H1 (cell line): ENCODE measurements at places on chromosomes 6 and 20. TPM values are rescaled to one million over a fixed set of nuclear protein-coding genes. Genes with fewer than 3 reads are reported as not detected.

Gene ESR1
- total RNA-seq = 0.10 and 0.17 TPM in 2 replicates

Gene SAPCD1
- 3.4 and 5.9 TPM in 2 replicates for total RNA-seq

Gene TCP11
- not detected in 2 replicates for total RNA-seq

Gene MRPS10
- 32.0 and 33.6 TPM in 2 replicates for total RNA-seq

Gene SIGLEC1
- total RNA-seq = not detected in 2 replicates

Gene CAPN11
- total RNA-seq = 0.97 and 1.2 TPM in 2 replicates

DNA sequence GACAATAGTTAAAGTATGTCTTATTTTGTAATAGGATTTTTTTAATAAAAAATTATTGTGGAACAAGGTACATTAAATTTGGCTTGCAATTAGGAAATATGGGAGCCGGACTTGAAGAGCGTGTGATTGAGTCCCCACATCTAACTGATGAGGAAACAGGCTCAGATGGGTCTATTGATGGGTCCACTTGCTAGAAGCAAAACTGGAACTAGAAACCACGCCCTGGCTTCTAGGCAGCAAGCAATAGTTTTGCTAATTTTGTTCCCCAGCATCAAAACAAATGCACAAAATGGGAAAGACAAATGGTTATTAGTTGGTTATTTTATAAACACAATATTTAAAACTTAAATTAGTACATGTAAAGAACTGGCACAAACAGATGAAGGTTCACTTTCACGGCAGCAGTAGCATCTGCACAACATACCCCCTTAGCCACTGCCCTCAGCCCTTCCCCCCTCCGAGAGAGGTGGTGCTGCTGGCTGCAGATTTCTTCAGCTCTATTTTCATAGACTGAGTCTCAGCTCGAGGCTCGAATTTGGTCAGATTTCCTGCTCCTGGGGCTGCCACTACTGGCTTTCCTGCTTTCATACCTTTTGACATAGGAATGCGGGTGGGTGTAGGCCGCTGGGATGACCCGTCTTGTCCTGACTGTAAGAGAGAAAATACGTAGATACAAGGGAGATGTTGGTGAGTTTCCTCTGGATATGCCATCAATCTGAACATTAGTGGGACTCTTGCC is 23.8 kb upstream of the TMEM30A start:
- no peaks in the 10 kb centered on the region for H3K36me3 ChIP-seq
- no peak overlapping the region for H3K27ac ChIP-seq
- DNase-seq = no peak
- H3K4me1 ChIP-seq = 0 out of 2 replicates have a peak, but pooled peaks cover 5% of the 10 kb centered on the region

GRCh38 chr6:52840763-52841585 is at the start of gene GSTA5:
Gene GSTA5, minus strand, starts transcription at chr6:52840813.
- no peak within 1 kb of the TSS for H3K27ac ChIP-seq
- H3K4me3 ChIP-seq = no peak within 1 kb of the TSS
- H3K4me1 ChIP-seq = no peaks in the 10 kb centered on the region

DNA sequence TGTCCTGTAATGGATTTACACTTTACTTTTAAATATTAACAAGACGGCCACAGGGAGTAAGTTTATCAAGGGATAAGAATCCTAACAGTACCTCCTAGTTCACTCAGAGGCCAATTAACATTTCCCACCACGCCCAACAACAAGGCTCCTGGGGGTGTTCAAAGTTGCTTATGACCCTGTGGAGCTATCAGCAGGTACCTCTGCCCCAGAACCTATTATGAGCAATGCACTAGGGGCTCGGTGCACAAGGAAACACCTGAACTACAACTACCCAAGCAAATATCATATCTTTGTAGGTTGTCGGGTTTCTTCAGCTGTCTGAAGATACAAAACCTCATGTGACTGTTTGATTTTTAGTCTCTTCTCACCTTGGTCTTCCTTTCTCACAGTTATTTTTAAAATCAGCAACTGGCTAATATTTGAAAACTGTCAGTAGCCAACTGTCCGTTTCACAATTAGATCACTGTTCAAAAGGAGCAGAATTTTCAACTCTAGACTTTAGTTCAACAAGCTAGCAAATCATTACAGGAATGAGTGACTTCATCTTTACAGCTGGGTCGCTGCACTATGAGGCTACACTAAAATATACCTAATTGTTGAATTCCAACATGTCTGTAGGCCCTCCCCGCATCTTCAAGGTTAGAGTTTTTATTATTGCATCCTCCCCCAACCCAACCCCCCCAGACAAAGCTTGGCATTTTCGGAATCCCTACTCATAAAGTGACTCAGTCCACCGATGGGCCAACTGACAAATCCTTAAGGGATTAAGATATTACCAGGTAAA is 38.1 kb downstream of the B4GALT5 start:
- DNase-seq = no peak
- peaks cover 26% of the 10 kb centered on the region for H3K4me1 ChIP-seq
- H3K4me3 ChIP-seq = no peak overlapping the region
- no peaks in the 10 kb centered on the region for H3K27me3 ChIP-seq

DNA sequence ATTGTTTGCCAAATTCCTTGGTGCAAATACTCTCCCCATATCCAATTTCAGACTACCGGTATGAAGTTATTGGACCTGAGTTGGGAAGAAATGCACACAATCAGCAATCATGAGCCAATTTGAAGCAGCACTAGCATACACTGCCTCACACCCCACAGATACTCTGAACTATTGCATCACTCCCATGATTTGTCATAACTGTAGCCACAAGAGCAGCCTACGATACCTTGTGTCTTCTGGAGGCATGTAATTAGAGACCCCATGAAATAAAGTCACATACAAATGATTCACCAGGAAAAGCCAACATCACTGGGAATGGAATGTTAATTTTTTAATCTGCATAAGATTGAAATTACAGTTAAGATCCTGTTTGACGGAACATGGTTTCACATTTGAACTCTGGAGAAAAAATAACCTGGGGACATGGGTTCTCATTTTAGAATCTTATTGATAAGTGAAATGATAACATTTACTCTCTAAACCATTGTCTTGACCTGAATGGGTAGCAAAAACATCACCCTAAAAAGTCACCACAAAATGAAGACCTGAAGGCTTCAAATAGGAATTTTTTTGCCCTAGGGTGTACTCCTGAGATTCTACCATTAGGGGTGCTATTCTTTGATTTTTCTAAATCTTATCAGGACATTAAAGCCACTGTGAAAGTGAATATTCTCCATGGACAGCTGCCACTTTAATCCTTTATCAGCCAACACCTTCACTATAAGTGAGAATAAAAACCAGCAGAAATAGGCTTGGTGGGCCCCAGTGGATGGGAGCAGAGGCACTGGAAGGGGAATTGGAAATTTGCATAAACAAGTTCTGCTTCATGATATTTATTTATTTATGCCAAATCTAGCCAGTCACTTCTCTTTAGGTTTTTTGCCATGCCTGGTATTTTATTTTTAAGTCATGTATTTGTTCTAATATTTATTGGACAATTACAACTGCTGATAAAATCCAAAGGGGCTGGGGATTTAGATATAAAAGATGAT is 34.5 kb upstream of the HBS1L start:
- H3K36me3 ChIP-seq = no peaks in the 10 kb centered on the region
- no peak overlapping the region for H3K4me3 ChIP-seq
- no peak overlapping the region for H3K27ac ChIP-seq
- H3K4me1 ChIP-seq = no peaks in the 10 kb centered on the region; the same call in 1 of the 2 replicates
- no peak for DNase-seq

GRCh38 chr6:166010136-166010960 is 157.3 kb downstream of the TBXT start:
- H3K36me3 ChIP-seq = no peaks in the 10 kb centered on the region
- peaks cover 37% of the 10 kb centered on the region for H3K27me3 ChIP-seq
- no peak overlapping the region for H3K27ac ChIP-seq
- H3K4me3 ChIP-seq = no peak overlapping the region
- DNase-seq = no peak

- no peak for DNase-seq
- peaks cover 3% of the 10 kb centered on the region for H3K4me1 ChIP-seq
- no peaks in the 10 kb centered on the region for H3K27me3 ChIP-seq
- no peak overlapping the region for H3K27ac ChIP-seq
- no peak overlapping the region for H3K4me3 ChIP-seq
These were observed 86.8 kb upstream of the CCN6 start for GRCh38 chr6:111967131-111967530.

DNA sequence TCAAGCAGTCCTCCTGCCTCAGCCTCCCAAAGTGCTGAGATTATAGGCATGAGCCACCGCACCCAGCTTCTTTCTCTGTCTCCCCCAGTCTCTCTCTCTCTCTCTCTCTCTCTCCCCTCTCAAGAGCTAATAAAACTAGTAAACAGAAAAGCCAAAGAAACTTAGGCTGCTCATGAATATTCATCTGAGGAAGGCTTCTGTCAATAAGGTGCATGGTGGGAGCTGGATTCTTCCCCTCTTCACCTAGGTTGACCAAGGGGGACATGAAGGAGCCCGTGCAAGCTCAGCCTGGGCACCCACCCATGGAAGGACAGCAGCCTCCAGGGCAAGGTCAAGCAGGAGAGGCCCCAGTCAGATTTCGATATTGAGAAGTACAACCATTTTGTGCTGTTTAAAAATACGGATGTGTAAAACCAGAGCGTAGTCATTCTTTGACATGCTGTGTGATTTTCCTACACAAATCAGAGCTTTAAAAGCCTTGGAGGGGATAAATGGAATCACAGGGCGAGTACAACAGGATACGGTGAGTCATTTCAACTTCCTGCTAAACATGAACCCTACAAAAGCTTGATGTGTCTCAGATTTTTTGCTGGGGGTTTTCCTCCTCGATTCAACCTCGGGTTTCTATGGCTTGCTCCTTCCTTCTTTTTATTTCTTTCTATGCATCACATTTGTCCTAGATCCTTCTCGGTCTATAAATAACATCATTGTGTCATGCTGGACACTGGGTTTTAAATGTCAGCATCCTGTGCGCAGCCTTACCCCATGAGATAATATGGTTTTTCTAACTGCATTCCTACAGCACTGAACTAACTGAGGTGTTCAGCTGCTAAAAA is 368.9 kb upstream of the JARID2 start:
- peaks cover 9% of the 10 kb centered on the region; the same call in 1 of the 2 replicates for H3K4me1 ChIP-seq
- no peak overlapping the region for H3K4me3 ChIP-seq
- H3K27ac ChIP-seq = no peak overlapping the region
- no peaks in the 10 kb centered on the region for H3K36me3 ChIP-seq

DNA sequence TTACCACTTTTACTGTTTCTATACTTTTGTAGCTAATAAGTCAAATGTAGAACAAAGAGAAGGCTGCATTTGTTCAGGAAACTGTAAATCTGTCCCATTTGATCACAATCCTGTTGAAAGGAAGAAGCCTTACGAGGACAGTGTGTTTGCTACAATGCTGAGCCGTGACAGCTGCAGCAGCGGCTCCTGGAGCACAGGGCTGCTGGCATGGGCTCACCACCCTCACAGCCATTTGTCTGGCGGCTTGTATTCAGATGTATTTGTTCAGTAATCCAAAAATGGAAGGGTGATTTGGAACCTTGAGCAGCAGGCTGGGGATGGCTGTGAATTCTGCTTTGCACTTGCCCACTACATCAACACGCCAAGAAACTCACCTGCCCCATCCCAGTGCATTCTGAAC is 5.7 kb downstream of the TUBB2A start:
- peaks cover 38% of the 10 kb centered on the region for H3K36me3 ChIP-seq
- no peaks in the 10 kb centered on the region for H3K4me1 ChIP-seq
- no peaks in the 10 kb centered on the region for H3K27me3 ChIP-seq
- no peak overlapping the region for H3K27ac ChIP-seq
- no peak for DNase-seq
